ENCODE measurements at places on chromosomes 3 and 15. TPM values are rescaled to one million over a fixed set of nuclear protein-coding genes. Genes with fewer than 3 reads are reported as not detected.

OR5K2 gene
- not detected for total RNA-seq

SKIL gene
- 19.8 TPM for total RNA-seq

UBA7 gene
- total RNA-seq, result 31.0 TPM

SPATA12 gene
- not detected for total RNA-seq

LHFPL4 gene
- not detected for total RNA-seq

SLC22A13 gene
- 0.21 TPM for total RNA-seq

TMEM45A gene
- 15.3 TPM for total RNA-seq

SUMF1 gene
- 13.0 TPM for total RNA-seq

DUOXA1 gene
- total RNA-seq, result 1.1 TPM

ARL14 gene
- not detected for total RNA-seq

FBN1 gene
- total RNA-seq, result 105 TPM

UQCC5 gene
- 52.9 TPM for total RNA-seq

NUP210 gene
- total RNA-seq, result 2.8 TPM

DNA sequence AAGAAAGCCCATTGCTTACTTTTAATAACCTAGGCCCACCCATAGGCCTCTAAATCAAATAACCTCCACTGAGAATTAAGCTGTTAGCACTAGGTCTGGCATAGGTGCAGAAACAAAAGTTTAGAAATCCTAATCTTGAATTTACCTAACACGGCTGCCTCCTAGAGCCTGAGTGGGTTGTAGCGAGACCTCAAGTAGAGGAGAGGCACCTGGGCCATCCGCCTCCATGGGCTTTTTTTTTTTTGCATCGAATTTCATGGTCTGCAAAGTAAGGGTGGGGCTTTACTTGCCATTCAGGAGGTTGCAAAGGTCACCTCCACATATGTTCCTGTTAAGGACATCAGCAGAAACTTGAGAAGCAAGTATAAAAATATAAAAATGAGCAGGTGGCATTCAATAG lies 6.6 kb upstream of the TPM1 start:
- no peak for DNase-seq

DNA sequence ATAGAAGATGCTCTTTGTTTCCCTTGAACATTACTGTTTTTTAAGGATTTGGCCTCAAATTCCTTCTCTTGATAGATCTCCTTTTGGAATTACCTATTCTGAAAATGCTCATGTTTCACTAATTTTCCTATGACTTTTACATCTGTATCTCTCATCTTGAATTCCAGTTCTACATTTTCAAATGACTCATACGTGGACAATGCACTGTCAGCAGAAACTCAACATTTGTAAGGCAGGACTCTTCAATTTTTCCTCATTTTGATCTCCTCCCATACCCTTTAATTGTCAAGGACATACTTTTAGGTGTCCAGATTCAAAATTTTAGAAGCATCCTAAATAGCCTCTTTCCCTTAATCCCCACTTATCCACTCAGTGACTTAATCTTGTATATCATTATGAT lies 341.0 kb upstream of the RASGRP1 start:
- no peak for DNase-seq

DNA sequence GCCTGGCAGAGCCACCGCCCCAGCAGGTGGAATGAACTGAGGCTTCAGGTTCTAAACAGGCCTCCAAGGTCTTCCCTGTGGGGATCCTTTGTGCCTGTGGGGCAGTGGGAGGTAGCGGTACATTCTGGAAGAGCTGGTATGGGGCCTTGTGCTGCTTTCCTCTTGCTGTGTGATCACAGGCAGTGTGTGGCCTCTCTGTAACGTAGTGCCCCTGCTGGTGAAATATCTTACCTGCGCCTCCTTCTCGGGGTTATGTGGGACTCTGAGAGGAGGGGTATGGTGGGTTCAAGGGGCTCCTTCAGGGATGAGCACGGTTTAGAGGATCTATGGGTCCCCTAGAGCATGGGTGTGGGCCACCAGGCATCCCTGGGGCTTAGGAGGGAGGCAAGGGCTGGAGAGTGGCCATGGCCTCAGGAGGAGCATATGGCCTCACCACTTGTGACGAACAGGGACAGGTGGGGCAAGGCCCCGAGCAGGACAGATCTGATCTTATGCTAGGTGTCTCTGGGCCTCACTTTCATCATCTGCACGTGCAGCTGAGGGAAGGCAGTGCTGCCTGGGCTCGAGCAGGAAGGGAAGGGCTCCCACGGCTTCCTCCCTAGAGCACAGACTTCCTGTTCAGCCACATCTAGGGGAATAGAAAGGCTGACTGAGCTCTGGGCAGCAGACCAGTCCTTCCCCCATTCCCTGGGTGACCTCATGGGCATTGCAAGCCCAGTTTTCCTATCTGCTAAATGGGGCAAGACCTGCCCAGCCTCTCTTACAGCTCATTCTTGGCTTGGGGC lies 1.9 kb upstream of the ALS2CL start:
- peak; percentile 78 for DNase-seq

DNA sequence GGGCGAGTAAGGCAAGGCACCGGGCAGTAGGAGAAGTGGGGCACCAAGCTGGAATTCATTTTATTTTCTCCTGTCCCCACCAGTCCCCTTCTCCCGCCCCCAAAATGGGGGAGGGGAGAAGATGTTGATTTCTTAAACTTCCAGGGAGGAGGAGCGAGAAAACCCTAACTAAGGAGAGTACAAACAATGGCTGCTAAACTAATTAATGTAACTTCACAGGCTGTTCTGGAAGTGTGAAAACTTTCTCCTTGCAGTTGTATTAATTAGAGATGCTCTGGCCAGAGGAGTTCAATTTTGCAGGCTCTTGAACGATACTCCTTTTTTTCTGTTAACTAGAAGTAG lies 11.5 kb downstream of the ZIC4 start:
- no peak for DNase-seq

GRCh38 chr3:11717301-11717700 lies 73.6 kb upstream of the VGLL4 start:
- DNase-seq, result no peak

- no peak for DNase-seq
Observed at GRCh38 chr3:8450618-8451017, 51.0 kb upstream of the LMCD1 start.

GRCh38 chr3:67305922-67306321 lies 307.8 kb downstream of the KBTBD8 start:
- DNase-seq, result no peak

DNA sequence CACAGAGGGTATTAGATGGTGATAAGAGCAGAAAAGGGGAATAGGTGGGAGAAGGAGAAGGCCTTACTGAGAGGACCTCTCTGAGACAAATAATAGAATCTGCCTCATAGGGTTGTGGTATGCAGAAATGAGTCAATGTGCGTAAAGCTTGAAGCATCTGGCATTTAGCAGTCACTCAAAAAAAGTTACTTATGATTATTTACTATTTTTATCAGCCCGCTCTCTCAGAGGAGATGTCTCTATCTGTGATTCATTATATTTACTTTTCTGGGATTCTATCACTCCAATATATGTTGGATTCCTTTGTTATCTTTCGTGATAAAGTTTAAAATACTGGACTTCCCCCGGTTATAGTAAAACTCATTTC lies 4.6 kb upstream of the TM4SF1 start:
- DNase-seq, result no peak

DNA sequence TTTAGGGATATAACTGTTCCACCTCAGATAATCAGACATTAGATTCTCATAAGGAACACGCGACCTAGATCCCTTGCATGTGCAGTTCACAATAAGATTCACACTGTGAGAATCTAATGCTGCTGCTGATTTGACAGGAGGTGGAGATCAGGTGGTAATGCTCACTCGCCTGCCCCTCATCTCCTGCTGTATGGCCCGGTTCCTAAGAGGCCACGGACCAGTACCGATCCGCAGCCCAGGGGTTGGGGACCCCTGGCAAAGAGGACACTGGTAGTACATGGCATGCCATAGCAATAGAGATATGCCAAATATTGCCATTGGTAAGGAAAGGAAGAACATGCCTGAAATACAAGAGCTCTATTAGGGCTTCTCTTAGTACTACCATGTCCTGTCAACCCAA lies 59.7 kb downstream of the LSM3 start:
- DNase-seq, result no peak

DNA sequence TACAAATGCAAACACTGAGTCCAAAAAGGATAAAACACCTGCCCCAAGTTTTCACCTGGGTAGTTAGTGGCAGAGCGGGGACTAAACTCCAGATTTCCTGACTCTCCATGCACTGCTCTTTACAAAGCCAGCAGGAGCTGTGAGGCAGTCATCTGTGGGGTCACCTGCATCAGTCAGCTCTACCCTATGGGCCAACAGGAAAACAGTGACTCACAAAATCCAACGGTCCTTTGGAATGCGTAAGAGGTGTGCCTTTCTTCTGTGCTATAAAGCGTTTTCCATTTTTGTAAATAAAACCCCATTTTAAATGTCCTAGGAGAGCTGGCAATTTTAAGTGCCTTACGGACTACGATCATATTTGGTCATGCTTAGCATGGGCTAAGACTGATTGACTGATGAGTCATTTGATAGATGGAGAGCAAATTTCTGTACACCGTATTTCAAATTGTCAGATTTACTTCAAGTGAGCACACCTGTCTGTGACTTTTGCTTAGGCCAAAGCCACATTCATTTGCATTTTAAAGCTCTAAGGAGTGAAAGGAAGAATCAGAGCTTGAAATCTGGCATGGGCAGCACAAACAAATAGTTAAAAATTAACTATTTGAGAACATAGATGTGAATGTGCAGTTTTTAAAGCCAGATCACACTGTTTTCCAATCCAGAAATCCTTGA lies 4.4 kb upstream of the COL8A1 start:
- no peak for DNase-seq

DNA sequence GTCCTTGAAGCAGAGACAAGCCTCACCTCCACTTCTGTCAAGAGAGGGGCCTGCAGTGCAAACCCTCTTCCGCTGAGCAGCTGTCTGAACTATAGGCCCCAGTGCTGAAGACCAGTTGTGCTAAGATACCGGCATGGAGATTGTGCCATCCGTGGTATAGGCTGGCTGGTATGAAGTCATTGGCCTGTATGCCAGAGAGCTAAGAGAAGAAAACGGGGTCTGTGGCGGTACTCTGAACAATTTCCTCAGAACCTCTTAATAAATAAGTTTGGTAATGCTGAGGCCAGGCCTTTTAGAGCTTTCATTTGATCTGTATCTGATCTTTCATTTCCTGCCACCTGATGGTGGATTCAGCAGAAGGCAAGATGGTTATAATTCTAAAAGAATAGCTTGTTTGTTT lies 123.0 kb downstream of the LRIG1 start:
- DNase-seq, result no peak

- no peak for DNase-seq
Observed at GRCh38 chr3:126431103-126431534, 36.4 kb downstream of the CFAP100 start.

DNA sequence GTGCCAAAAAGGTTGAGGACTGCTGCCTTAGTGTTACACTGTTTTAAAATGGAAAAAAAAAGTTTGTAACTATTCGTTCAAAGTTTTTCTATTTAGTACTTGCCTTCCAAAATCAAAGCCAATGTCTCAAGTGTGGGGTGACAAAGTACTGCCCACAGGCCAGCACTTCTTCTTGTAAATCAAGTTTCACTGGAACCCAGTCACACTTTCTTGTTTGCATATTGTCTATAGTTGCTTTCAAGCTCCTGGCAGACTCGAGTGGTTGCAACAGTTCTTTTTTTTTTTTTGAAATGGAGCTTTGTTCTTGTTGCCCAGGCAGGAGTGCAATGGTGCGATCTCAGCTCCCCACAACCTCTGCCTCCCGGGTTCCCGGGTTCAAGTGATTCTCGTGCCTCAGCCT lies 75.3 kb upstream of the RPL35A start:
- no peak for DNase-seq

GRCh38 chr3:29695201-29695600 lies 414.3 kb downstream of the RBMS3 start:
- DNase-seq, result no peak

GRCh38 chr3:104108522-104108921 lies 1258.2 kb upstream of the ALCAM start:
- no peak for DNase-seq

DNA sequence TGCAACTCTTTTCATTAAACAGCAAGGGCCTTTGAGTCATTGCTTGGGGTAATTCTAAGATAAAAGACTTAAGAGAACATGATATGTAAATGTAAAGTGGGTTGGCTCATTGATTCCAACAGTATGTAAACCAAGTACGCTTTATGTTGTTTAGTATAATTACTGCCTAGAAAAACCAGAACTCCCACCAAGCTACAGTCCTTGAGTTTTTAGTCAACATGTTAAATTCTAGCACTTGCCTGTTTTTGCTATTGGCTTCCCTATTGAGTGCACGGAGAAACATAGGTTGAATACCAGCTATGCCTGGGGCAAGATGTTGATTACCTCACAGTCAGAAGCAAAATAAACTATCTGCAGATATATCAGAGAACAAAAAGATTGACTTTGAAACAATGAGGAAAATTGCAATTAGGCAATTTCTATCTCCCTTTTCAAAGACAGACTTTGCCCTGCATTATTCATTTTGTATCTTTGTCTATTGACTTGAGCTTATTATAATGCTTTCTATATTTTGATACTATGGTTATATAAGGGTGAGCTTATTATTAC lies 179.3 kb downstream of the ZPLD1 start:
- no peak for DNase-seq

GRCh38 chr3:44890258-44890657 lies 15.8 kb downstream of the TGM4 start:
- no peak for DNase-seq

GRCh38 chr3:196670339-196670738 lies 30.8 kb downstream of the NRROS start:
- DNase-seq, result no peak

DNA sequence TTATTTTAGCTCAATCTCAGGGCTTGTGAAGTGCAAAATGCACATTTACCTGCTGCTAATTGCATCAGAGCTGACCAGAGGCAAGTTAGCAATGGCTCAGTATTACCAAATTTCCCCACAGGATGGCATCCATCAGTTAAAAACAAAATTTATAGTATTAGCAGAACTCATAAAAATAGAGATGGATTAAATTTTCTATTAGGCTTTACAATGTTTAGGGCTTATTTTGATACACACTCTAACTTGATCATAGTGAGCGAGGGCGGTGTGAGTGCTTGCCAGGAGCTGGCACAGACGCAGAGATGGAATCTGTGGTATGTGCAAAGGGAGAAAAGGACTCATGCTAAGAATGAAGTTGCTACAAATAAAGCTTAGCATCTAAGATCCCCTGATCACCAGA lies 241.0 kb downstream of the NSUN3 start:
- peak; percentile 30 for DNase-seq

DNA sequence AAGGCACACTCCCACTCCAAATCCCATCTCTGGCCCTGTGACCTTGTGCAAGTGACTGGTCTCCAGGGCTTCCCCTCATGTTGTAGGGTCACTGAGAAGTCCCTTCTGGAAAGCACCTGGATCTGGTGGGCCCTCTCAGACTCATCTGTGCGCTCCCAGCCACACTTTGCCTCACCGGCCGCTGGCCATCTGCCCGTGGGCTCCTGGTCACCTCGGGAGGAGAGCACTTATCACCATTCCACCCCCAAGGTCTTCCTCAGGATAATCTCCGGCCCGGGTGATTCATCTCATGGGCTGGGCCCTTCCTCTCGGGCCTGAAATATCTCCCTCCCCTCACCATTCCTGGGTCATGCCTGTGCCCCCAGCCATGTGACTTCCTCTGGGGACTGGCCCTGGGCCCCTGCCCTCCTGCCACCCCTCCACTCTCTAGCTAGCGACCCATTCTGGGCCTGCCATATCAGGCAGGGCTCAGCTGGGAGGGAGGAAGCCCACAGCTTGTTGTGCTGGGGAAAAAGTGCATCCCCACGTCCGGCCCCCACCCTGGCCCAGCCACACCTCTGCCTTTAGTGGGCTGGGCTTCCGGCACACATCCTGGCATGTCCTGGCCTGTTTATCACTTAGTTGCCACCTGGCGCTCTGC lies 10.6 kb upstream of the WNT7A start:
- peak; percentile 65 for DNase-seq
